ENCODE measurements at places on chromosomes 11 and 22.
A peak's percentile ranks its signal among the peaks of the same experiment; 100 is the strongest.

- DNase-seq: no peak
Observed at GRCh38 chr11:36098087-36098486, 154.2 kb downstream of the LDLRAD3 start.

- no peak for DNase-seq
Observed at GRCh38 chr11:11857769-11858168, 16.0 kb downstream of the USP47 start.

GRCh38 chr22:46354176-46354992, 18.9 kb downstream of the TRMU start:
- DNase-seq: no peak

GRCh38 chr11:46493791-46494190, 100.0 kb downstream of the AMBRA1 start:
- no peak for DNase-seq

GRCh38 chr22:44131412-44131811, 49.3 kb upstream of the PARVG start:
- DNase-seq: no peak

DNA sequence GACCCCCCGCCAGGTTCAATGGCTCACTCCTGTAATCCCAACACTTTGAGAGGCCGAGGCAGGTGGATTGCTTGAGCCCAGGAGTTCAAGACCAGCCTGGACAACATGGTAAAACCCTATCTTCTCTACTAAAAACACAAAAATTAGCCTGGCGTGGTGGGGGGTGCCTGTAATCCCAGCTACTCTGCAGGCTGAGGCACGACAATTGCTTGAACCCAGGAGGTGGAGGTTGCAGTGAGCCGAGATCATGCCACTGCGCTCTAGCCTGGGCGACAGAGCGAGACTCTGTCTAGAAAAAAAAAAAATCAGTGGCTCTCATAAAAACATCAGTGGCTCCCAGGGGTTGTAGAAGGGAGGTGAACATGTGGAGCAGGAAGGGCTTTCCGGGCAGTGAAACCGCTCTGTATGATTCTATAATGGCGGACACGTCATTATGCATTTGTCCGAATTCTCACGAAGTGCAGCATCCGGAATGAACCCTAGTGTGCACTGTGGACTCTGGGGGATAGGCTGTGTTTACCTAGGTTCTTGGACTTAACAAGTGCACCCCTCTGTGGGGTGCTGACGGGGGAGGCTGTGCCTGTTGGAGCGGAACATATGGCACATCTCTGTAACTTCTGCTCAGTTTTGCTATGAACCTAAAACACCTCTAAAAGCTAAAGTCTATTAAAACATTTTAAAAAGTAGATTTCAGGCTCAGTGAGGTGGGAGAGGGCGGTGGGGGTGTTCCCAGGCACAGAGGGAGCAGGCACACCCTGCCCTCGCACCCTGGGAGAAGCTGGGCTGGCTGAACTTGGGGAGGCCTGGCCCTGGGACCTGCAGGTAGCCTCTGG, 49.1 kb upstream of the SEPTIN5 start:
- no peak for DNase-seq

GRCh38 chr11:111460856-111461255, 51.3 kb downstream of the BTG4 start:
- no peak for DNase-seq

DNA sequence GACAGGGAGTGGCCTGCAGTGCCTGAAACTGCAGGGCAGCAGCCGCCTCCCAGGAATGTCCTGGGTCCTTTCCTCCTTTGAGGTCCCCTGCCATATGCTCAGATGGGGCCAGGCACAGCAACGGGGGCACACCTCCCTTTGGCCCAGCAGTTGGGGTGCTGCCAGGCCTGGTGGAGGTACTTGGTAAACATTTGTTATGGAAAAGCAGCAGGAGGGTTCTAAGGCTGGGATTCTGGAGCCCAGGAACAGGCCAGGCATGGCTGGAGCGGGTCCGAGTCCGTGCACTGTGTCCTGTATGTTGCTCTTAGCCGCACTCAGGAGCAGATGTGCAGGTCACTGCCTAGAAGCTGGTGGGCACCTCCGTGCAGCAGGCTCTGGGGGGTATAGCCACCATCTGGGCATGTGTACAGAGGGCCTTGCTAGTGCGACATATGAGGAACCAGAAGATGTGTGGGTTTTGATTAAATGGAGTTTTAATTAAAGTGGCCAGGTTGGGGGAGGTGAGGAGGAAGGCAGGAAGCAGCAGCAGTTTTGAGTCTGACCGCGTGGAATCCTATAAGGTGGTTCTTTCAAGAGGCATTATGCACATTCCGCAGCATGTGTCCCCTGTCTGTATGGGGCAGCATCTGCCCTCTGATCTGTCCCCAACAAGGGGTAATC, 1.5 kb downstream of the ADORA2A start:
- DNase-seq: no peak

GRCh38 chr11:111561791-111562325, 21.3 kb downstream of the LAYN start:
- peak; percentile 51 for DNase-seq

DNA sequence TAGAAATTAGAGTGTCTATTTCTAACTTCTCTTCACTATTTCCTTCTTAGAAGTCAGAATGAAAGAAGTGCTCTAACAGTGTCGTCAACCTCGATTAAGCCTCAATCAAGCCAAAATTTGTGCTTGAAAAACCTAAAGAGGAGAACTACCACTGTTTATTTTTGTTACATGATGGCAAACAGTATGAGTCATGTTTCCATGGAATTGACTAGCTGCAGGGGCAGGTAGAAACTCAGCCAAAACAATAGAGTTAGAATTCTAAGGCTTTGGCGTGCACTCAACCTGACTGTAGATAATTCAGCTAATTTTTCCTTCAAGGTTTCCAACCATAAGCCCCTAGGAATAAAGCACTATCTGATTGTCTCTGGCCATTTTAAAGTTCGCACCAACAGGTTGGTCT, 415.9 kb downstream of the ETS1 start:
- no peak for DNase-seq

- no peak for DNase-seq
Observed at GRCh38 chr22:28333088-28333487, 346.6 kb downstream of the TTC28 start.

DNA sequence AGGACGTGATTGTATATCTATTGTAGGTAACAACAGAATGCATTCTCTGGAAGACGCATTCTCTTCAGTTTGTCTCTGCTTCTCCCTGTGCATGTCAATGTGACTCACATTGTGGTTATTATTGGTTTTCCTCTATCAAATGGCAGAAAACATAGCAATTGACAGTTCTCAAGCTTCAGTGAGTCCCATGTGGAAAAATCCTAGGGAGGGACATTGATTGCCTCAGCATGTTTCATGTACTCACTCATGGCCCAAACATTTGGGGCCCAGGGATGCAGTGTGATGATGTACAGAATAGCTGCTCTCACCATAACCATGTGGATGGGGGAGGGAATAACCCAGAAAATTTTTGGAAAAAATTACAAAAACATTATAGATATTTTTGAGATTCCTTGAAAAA, 9.3 kb upstream of the ARL14EP start:
- DNase-seq: no peak

DNA sequence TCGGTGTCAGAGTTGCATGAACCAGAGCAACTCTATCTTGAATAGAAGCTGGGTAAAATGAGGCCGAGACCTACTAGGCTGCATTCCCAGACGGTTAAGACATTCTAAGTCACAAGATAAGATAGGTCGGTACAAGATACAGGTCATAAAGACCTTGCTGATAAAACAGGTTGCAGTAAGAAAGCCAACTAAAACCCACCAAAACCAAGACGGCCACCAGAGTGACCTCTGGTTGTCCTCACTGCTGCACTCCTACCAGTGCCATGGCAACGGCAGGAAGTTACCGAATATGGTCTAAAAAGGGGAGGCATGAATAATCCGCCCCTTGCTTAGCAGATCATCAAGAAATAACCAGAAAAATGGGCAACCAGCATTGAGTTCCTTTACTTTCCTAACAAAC, 2.4 kb upstream of the KAT5 start:
- DNase-seq: no peak

Measured in AG08396 (cell line).